CD4-positive, alpha-beta T cell treated with Interleukin-10 for 1 hour (primary cell): ENCODE measurements at places on chromosomes 2 and 18.

DNA sequence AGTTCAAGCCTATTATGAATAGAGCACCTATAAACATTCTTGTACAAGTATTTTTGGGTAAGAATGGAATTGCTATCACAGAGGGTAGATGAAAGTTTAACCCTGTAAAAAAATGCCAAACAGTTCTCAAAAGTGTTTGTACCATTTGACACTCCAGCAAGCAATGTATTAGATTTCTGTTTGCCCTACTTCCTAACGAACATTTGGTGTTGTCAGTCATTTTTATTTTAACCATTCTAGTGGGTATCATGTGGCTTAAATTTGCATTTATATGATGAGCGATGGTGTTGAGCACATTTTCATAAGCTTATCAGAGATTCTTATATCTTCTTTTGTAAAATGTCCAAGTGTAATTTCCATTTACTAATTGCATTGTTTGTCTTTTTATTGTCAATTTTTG is 608.2 kb upstream of the ACVR2A start:
- DNase-seq, result no peak

DNA sequence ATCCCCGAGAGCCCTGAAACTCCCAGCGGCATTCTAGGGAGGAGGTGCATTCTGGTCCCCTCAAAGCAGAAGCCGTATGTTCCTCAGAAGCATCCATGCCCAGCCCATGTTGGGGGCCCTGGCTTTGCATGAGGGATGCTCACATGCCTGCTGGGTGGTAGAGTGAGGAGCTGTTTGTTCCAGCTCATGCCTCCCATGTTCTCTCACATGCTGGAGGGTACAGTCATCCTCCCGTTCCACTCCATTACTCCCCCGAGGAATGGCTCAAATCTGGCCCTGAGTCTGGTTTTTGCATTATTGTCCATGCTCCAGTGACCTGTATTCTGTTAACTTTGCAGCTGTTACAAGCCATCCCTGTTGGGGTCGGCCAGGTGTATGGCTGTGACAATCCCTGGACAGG is 24.1 kb downstream of the SLC14A2 start:
- no peak for DNase-seq

DNA sequence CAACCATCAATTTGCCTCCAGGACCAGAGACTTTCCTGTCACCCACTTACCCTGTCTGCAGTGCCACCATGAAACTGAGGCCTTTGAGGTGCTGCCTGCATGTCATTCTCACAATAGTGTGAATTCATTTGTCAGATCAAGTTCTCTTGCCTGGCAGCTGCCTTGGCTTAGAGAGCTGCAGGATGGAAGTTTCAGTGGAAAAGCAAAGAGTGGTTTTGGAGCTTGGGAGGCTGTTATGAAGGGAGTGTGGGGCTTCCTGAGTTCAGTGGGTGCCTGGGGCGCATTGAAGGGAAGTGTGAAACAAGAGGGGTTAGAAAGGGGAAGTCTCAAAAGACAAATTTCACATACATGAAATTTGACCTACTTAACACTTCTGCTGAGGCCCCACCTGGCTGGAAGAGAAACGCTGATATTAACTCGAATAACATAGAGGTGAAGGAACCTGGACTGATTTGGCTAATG is 7.9 kb upstream of the LBH start:
- peak; percentile 38 for DNase-seq

GRCh38 chr2:127763776-127764175 is 47.2 kb downstream of the WDR33 start:
- no peak for DNase-seq

GRCh38 chr2:206002440-206002839 is 83.5 kb downstream of the INO80D start:
- no peak for DNase-seq

- DNase-seq, result no peak
Observed at GRCh38 chr2:191885098-191885497, 38.2 kb upstream of the CAVIN2 start.
